ENCODE measurements at places on chromosomes 7 and 10. TPM values are rescaled to one million over a fixed set of nuclear protein-coding genes. Genes with fewer than 3 reads are reported as not detected.

- DNase-seq, result no peak
These were observed 558.9 kb downstream of the REEP3 start for GRCh38 chr10:64080071-64080470.

- DNase-seq, result no peak
These were observed 74.6 kb downstream of the FAM13C start for GRCh38 chr10:59287587-59288255.

DNA sequence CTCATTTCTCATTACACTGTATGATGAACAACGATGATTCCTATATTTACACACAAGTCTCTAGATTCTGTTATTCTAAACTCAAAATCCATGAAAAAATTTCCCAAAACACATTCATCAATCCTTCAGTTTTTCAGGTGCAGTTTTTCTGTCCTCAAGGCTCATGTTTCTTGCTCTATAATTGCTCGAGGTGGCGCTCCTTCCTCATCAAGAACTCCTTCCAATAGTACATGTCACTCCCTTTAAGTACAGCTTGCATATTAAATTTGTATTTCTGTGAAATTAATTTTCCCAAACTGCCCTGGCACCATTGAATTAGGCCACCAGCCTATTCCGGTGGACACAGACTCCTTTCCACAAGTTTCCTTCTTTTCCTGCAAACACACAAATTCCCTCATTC is 188.7 kb upstream of the MINDY3 start:
- DNase-seq, result no peak

OR9A2 gene
- 0.29 TPM for total RNA-seq

- no peak for DNase-seq
These were observed 36.7 kb upstream of the NCAPG2 start for GRCh38 chr7:158741294-158741666.

- peak; percentile 5 for DNase-seq
These were observed 64.8 kb downstream of the SGCE start for GRCh38 chr7:94591176-94591575.
